ENCODE measurements at places on chromosomes 6 and 20. TPM values are rescaled to one million over a fixed set of nuclear protein-coding genes. Genes with fewer than 3 reads are reported as not detected.

EGFL8 gene
- total RNA-seq = 1.2 TPM

BANF2 gene
- not detected for total RNA-seq

FAM217A gene
- total RNA-seq = not detected

GGTLC1 gene
- not detected for total RNA-seq

PRKN gene
- total RNA-seq = 4.2 TPM

HSPA12B gene
- total RNA-seq = 0.31 TPM

TREML1 gene
- not detected for total RNA-seq

MOG gene
- total RNA-seq = not detected

FNDC11 gene
- total RNA-seq = 0.12 TPM

EYA4 gene
- 0.12 TPM for total RNA-seq

SLC22A2 gene
- total RNA-seq = 0.13 TPM

CDC25B gene
- 42.0 TPM for total RNA-seq

USP49 gene
- total RNA-seq = 2.1 TPM

SEL1L2 gene
- total RNA-seq = not detected

LY6G6D gene
- total RNA-seq = not detected

ALDH5A1 gene
- total RNA-seq = 2.9 TPM

CALHM5 gene
- total RNA-seq = 11.8 TPM

HS3ST5 gene
- total RNA-seq = 0.06 TPM

GLO1 gene
- 102 TPM for total RNA-seq

ADTRP gene
- 0.66 TPM for total RNA-seq

PKIB gene
- total RNA-seq = 0.40 TPM

RIPOR3 gene
- total RNA-seq = 0.13 TPM

RIMS4 gene
- total RNA-seq = not detected

KCNK15 gene
- total RNA-seq = 0.26 TPM

BPIFA1 gene
- not detected for total RNA-seq

ZNF311 gene
- total RNA-seq = 1.3 TPM

ZNF318 gene
- 5.5 TPM for total RNA-seq

HAO1 gene
- total RNA-seq = not detected

SRSF6 gene
- 47.7 TPM for total RNA-seq

KIFC1 gene
- 18.8 TPM for total RNA-seq

BRPF3 gene
- 10.7 TPM for total RNA-seq

PTCHD4 gene
- 1.2 TPM for total RNA-seq

SLC13A3 gene
- total RNA-seq = 1.5 TPM

ULBP3 gene
- 15.8 TPM for total RNA-seq
